ENCODE measurements at places on chromosomes 5 and 9.

DNA sequence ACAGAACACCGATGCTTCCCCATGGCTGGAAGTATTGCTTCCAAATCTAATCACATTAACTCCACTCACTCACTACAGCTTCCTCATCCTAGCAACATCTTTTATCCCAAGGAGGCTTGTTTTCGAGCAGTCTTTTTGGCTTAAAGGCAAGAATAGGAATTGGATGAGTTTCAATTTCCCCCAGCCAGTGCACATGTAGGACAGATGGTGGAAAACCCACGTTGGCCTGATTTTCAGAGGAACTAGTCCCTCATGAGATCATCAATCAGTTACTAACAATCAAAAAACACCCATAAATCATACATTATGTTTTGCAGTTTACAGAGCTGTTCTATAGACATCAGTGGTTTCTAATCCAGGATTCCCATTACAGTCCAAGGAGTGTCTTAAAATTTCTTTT, 48.5 kb upstream of the AGXT2 start:
- no peak for DNase-seq

- DNase-seq: peak; percentile 23
These were observed 208.0 kb downstream of the PAPPA start for GRCh38 chr9:116361547-116361946.

DNA sequence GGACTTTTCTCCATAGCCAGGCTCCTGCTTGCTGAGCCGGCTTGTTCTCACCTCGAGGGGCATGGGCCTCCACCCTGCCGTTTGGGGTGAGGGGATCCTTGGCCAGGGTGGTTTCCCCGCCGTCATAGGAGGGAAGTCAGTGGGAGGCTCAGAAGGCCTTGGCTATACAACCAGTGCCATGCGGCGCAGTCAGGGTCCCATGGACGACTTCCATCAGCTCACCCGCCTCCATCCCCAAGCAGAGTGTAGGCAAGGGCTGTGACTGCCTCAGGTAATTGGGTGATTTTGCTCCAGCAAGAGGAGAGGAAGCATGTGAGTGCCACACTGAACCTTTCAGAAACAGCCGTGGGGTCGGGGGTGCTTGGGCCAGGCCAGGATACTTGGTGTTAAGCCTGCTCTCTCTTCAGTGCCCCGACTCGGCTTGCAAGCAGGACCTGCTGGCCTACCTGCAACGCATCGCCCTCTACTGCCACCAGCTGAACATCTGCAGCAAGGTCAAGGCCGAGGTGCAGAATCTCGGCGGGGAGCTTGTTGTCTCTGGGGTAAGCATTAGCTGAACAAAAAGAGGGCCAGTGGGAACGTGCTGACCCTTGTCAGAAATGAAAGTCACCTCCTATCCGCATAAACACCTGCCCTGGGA, 57.2 kb upstream of the LRRTM2 start:
- no peak for DNase-seq

- DNase-seq: peak; percentile 33
These were observed 273.4 kb downstream of the CSNK1G3 start for GRCh38 chr5:123785162-123786071.

DNA sequence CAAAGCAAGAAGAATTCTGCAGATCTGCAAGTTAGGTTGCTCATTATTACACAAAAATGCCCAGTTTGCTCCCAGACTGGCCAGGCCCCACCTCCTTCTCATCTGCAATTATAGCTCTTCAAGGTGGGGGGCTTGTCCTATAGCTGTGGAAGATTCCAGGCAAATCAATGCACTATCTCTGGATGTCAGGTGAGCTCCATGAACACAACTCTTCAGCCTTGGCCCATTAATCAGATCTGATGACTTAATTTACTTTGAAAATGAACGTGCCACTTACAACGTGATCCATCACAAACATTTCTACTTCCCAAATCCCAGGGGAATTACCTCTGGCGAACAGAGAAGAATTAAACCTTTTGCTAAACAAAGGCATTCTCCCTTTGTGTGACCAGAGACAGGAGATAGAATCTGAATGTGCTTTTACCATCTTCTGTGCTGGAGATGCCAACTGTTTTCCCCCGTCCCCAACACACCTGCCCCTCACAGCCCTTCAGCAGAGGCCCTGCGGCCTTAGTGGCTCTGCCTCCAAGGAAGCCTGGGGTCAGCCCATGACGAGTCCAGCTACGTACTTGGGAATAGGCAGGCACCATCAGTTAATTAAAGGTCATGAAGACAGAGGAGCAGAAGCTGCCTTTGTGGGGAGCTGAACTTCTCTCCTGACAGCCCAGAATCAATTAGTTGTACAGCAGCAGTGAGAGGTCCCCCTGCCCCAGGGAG, 60.5 kb downstream of the SNX18 start:
- DNase-seq: no peak

GRCh38 chr5:180370861-180371641, 17.9 kb upstream of the GFPT2 start:
- DNase-seq: no peak

GRCh38 chr5:53937467-53937866, 372.9 kb downstream of the ARL15 start:
- no peak for DNase-seq

DNA sequence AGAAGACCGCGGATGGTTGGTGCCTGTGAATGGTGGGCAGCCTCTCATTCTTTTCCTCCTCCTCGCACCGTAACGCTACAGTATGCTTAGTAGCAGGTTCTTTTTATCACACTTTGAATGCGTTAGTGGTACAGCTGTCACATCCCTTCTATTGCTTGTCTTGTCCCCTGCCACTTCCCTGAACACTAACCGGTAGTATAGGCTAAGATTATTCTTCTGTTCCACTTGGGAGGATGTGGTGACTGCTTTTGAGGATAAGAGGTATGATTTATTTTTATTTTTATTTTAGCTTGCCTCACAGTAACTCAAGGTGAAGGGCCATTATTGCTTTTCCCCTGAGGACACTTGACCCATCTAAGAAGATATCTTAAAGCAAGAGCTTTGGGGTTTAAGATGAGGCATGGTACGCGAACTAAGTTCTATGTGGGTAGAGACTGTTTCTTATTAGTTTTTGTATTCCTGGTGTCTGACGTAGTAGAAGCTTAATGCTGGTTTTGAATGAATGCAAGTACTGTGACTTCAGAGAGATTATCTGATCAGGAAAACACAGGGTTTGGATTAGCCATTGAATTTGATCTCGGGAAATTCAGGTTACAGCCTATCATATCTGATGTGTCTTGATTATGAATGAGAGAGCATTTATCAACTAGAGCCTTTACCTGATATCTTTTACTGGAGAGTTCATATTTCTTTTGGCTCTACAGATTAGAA, 951 bp downstream of the UNC13B start:
- peak; percentile 11 for DNase-seq

- DNase-seq: no peak
These were observed 130.8 kb upstream of the PPP1R26 start for GRCh38 chr9:135348788-135349150.

GRCh38 chr9:24545285-24545684, 412 bp downstream of the IZUMO3 start:
- DNase-seq: no peak

DNA sequence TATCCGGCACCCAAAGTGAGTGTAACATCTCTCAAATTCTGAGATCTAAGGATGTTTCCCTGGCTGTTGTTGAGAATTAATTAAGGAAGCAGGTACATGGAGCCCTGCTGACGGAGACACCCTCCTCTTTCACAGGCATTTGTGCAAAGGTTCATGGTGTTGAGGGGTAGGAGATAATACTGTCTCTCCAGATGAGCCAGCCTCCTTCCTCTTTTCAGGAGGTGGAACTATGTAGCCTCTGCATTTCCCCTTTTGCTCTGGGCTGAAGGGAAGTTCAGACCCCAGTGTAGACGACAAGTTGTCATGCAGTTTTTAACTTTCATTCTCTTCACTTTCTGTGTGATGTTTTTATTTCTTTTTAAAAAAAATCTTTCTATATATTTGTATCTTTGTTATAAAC, 107.5 kb downstream of the GALNT10 start:
- no peak for DNase-seq

DNA sequence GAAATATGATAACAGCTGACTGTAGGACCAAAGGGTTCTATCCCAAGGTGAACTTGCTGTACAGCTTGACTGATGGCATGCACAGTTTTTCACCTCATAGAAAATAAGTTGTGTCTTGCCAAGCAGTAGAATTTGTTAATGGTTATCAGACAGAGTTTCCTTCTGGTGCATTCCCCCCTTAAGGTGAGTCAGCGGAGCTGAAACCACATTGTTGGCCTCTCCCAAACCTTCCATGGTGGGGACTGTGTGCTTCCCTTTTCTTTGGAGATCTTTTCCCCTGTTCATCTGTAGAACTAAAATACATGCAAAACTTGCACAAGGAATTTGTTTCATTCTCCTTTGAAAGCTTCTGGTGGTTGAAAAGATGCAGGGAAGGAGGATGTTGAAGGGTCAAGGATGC, 179.8 kb downstream of the FGF1 start:
- peak; percentile 89 for DNase-seq

GRCh38 chr9:108784998-108785397, 70.8 kb downstream of the ACTL7B start:
- peak; percentile 9 for DNase-seq

GRCh38 chr5:178278358-178279023, 45.9 kb upstream of the PHYKPL start:
- no peak for DNase-seq

GRCh38 chr5:2135833-2136232, 253.1 kb upstream of the IRX4 start:
- no peak for DNase-seq

GRCh38 chr5:110686270-110686669, 40.2 kb downstream of the TMEM232 start:
- DNase-seq: no peak

DNA sequence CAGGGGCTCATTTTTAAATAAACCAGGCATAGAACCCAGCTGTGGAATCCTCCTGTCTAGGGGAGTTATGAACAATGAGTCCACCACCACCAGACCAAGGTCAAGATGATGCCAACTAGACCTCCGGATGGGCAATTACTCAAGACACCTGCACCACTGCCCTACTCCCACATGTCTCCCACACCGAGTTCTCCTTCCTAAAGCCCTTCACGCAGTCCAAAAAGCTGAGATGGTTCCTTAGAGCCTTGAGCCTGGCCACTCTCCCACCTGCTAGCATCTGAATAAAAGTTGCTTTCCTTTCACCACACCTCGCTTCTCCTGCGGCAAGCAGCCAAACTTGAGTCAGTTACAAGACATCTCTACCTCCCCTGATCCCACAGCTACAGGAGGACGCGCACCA, 15.4 kb upstream of the PPP1R26 start:
- DNase-seq: no peak

- DNase-seq: no peak
These were observed 141.3 kb upstream of the ALDH1B1 start for GRCh38 chr9:38251036-38251860.

DNA sequence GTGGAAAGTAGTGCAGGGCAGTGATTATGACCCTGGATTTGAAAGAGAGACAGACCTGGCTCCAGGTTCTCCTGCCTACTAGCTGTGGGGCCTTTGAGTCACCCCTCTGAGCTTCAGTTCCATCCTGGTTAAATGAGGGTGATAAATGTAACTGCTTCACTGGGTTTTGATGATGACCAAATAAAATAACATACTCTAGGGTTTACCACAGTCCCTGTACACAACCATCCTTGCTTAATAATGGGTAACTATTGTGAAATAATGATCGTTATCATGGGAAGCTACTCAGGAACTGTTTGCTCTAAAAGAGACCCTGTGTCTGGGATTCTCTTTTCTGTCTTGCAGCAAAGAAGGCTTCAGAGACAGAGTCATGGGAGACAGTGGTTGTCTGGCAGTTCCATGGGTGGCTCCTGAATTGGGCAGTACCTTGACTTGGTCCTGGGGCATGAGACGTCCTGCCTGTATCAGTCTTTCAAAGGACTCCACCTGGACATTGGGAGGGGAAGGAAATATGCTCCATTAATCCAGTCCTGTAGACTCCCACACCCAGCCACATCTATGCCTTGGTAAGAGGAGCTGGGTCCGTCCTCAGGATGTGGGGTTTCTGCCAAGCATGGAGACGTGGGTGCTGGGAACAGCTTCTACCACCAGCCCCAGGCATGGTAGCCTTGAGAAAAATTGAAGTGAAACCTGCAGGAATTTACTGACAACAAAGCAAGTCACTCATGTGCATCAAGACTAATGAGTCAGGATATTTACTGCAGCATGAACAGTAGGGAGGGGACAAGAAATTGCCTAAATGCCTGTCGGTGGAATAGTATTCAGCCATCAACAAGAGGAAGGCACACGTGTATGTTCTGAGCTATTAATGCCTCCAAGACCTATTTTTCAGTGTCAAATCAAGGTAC, 23.4 kb downstream of the AKNA start:
- DNase-seq: peak; percentile 97

GRCh38 chr5:132747616-132748440, 602 bp downstream of the CCNI2 start:
- DNase-seq: no peak

- no peak for DNase-seq
These were observed 30.2 kb upstream of the MSANTD3 start for GRCh38 chr9:100396769-100397168.

DNA sequence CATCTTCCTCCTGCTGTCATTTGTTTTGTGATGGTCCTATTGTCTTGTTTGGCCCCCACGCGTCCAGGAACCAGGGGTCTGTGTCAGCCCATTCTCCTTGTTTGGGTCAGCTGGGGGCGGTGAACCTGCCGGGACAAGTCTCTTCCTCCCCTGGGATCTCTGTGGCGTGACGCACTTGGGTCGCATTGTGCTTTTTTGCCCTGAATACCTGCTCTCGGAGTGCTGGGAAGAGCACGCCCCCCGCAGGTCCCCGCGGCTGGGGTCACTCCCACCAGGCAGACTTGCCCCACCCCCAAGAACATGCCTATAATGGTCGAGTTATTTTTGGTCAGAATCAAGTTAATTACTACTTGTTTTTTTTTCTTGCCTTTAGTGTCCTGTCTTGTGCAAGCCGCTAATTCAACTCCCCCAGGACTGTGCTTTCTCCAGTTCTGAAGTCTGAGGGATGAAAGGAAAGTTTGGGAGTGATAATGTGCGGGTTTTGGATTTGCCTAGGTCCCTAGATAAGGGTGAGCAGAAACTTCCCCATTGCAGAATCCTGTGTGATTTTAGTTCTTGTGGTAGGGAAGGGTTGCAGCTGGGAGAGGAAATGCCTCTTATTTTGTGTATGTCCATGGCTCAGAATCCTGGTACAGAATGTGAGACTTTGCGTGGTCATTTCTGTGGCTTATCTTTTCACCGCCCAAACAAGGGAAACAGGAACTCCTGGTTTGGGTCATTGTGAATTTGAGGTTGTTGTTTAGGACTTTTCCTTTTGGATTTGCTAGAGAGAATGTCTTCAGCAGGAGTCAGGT, 789 bp downstream of the ACER2 start:
- DNase-seq: peak; percentile 23

GRCh38 chr5:43268188-43268820, 44.9 kb downstream of the HMGCS1 start:
- no peak for DNase-seq

GRCh38 chr9:125255781-125256391, 5.7 kb upstream of the GAPVD1 start:
- DNase-seq: no peak

GRCh38 chr9:77809552-77809951, 161.4 kb upstream of the GNA14 start:
- no peak for DNase-seq

GRCh38 chr9:132791699-132792240, 86.3 kb downstream of the AK8 start:
- DNase-seq: no peak

GRCh38 chr5:102807878-102808502, 52.9 kb downstream of the PAM start:
- DNase-seq: peak; percentile 75

- no peak for DNase-seq
These were observed 118.1 kb downstream of the PRDM6 start for GRCh38 chr5:123207081-123207537.

Data from kidney tubule cell (primary cell).